Endodermal cell (in vitro differentiated cells): ENCODE measurements at places on chromosomes 12 and 14.

DNA sequence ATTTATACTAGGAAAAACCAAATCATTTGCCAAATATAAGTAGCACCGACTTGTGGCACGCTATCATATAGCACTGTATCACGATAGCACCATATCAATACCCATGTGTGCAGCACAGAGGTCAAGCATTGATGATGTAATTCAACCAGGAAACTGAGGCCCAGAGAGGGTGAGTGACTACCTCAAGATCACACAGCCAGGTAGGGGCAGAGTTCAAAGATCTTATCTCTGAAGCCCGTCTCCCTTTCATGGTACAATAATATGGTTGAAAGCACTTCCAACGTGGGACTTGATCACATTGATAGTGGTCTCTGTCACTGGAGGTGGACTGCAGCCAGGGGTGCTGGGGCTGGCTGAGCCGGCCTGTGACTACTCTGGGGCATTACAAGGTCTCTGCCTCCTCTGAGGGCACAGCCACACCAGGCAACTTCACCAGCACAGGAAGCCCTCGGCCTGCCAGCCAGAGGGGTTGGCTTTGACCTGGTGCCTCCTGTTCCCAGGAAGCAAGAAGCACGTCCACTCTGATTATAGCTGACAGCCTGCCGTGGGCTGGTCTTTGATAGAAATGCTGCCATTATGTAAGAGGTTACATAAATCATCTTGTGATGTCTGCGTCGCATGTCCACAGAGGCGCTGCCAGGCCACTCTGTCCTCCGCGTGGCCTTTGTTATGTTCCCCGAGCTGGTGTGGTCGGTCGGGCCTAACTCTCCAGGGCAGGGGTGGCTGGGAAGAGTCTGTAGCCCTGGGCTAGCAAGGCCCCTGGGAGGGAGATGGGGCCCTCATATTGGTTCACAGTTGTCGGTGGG is 5.9 kb upstream of the FAM181A start:
- no peak for DNase-seq

GRCh38 chr12:2387103-2387834 is 334.5 kb downstream of the CACNA1C start:
- DNase-seq = peak; percentile 44

- no peak for DNase-seq
Observed at GRCh38 chr12:71848212-71848611, 8.7 kb downstream of the TBC1D15 start.

- peak; percentile 88 for DNase-seq
Observed at GRCh38 chr14:64879635-64880220, at the start of gene SPTB. Gene SPTB, minus strand, starts transcription at chr14:64879907. Its CDS starts 56,813 bp downstream, at chr14:64823094.

DNA sequence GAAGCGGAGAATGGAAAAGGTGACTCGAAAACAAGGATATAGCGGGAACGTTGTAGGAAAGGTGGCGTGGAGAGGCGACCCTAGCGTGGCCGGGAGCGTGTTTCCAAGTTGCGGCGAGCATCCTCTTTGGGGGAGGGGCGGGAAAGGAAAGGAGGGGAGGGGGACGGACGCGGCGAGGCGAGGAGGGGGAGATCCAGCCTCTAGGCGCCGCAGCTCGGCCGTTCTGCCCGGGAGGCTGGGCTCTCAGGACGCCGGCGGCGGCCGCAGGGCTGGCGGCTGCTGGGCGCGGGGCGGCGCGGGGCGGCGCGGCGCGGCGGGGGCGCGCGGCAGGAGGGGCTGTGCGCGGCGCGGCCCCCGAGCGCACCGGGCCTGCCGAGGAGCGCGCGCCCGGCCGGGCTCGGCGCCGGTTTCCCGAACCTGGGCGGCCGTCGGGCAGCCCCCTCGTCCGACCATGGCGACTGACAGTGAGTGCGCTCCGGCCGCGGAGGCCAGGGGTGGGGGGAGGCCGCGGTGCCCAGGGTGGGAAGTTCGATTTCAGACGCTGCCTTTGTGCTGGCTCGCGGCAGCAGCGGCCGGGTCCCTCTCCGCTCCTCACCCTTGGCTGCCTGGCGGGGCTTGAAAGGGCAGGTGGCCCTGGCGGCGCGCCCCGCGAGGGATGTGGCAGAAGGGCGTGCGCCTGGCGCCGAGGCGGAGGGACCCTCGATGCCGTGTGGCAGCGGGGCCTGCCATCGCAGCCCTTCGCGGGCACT is 50.3 kb downstream of the SNAPC1 start:
- peak; percentile 81 for DNase-seq

DNA sequence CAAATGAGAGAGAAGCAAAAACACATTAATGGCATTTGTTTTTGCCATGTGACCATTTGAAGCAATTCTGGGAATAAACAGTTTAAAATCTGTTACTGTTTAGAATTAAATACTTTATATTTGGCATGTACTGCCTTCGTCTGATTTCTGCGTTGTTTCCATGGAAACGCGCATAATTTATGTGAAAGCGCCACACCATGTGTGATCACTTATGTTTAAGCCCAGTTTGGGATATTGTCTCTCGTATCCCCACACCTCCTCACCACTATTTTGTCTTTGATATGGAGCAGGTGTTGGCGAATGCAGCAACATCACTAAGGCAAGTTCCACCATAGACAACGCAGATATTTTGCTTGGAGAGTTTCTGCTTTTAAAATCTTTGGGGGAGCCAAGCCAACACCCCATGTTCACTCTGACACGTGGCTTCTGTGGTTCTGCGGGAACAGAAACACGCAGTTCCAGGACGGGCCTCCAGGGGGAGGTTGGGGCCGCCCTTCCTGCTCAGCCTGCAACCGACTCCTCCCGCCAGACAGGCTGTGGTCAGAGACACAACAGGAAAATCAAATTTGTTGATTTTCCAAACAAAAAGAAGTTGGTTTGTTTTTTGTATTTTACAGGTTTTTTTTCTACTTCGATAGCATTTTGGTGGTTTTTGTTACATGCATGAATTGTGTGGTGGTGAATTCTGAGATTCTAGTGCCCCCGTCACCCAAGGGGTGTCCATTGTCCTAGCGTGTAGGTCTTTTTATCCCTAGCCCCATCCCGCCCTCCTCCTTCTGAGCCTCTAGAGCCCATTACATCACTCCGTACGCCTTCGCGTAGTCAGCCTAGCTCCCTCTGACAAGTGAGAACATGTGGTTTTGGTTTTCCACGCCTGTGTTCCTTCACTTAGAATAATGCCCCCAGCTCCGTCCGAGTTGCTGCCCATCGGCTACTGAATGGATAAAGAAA is 101.9 kb upstream of the SFSWAP start:
- DNase-seq = peak; percentile 94

- DNase-seq = peak; percentile 85
Observed at GRCh38 chr14:90383731-90384542, 12.9 kb upstream of the CALM1 start.

DNA sequence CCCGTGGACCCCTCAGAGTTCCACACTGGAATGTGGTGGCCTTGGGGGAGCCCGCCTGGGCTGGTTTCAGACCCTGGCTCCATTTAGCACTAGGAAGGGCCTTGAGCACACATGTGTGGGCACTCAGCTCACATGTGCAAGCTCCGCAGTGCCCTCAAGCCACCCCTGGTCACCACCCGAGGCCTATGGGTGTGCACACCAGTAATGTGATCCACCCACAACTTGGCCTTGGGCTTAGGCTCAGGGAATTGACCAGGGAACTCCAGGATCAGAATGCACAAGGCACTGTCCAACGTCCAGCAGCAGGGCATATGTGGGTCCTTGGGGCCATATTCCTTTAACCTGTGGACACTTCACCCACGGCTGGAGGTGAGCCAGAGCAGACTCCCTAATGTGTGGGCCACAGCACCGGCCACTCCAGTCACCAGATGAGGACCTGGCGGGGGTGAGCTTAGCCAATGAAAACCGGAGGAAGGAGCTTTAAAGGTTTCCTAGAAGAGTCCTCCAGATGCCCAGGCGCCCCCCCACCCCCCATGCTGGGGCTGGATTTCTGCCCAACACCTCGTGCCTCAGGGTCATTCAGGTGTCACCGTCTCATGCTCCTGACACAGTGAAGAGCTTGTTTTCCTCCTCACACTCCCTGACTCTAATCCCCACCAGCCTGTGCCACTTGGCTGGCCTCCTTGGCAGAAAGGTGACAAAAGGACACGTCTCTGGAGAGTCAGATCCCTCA is 209.2 kb downstream of the ZFP36L1 start:
- no peak for DNase-seq

DNA sequence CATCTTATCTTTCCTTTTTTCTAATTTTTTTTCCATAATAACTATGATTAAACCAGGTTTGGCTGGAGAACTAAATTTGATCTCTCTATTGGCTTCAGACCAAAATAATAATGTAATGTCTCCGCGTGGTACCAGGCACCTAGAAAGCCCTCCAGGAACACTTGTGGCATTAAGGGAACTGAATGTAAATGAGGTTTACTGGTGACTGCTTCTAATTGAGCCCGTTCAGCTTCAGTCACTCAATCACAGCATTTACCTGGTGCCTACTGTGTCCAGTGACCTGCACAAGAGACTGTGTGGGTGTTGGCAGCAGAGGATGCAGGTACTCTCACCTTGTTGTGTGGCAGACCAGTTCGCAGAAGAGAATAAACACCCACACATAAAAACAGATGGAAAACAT is 302.5 kb downstream of the DPF3 start:
- no peak for DNase-seq

DNA sequence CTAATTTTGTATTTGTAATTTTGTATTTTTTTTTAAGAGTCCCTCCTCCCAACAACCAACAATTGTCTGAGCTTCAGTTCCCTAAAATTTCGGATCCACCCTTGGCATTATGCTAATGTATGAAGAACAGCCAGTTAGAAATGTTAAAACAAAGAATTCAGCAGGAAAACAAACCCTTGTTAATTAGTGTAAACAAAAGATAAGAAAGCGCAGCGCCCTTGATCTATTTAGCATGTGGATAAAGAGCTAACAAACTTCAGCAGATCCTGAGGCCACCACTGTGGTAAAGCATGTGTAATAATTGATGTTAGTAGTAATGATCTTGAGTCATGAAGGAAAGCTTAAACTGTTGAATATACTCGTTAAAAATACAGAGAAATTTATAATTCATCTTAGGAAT is 199.8 kb downstream of the TMX1 start:
- DNase-seq = no peak

DNA sequence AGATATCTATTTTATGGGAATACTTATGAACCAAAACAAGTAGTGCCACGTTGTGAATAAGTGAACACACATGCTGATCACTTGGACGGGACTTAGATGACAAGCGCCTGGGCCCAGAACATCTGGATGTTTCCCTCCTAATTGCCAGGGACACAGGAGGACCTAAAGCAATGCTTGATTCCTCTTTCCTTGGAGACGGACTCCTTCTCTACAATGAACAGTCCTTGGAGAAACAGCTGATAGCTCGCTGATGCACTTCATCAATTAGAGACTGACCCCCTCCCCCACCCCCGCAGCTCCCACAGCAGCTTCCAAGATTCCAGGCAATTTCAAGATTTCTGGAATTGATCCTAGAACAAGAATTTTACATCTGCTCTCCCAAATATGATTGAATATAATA is 86.4 kb downstream of the ST8SIA1 start:
- DNase-seq = no peak

DNA sequence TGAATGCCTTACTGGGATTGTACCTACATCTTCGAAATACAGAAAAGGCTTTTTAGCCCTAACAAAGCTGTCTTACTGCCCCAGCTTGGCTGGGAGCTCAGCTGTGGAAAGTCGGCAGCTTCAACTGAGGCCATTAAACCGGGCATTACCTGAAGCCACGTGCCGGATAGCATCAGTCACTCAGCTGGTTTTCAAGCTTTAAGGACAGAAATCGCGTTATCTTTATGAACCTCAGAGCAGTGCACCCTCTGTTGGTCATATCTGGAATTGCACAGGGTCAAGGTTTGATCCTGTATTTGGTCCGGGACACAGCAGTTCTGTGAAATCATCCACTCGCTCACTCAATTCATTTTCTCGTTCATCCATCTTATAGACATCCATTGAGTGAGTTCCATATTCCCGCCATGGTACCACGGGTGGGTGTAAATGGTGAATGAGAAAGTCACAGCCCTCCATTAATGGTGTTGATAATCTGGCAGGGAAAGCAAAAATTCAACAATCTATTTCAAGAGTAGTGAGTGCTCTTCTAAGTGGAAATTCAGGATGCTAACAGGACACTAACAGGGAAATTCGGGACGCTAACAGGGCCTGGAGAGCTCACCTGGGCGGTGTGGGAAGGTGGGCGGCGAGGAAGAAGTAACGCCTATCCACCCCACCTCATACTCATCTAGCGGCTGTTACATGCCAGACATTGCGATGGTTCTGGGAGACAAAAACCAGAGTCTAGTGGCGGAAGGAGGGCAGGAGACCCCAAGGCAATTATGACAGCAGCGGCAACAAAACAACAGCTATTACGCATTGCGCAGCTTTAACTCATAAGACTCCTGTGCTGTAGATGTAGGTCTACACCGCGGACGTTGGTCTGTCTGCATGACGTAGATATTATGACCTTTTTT is 60.6 kb upstream of the TCL1A start:
- peak; percentile 90 for DNase-seq

GRCh38 chr14:53180272-53181221 is 27.4 kb upstream of the DDHD1 start:
- peak; percentile 88 for DNase-seq

DNA sequence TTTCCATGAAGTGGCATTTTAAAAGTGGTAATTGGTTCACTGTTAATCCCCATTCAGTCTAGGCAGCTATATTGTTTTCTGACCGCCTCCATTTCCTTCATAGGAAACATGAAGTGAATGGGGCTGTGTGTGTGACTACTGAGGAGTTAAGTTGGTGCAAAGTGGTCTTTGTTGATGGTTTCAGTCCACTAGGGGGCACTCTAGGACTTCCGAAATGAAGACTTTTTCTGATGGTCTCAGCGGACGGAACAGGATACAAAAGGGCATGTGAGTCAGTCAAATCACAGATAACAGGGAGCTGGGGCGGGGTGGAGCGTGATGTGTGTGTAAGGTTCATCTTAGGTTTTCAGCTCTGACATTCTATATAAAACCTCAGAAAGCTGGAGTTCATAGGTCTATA is 240.1 kb upstream of the OR4E1 start:
- peak; percentile 90 for DNase-seq

DNA sequence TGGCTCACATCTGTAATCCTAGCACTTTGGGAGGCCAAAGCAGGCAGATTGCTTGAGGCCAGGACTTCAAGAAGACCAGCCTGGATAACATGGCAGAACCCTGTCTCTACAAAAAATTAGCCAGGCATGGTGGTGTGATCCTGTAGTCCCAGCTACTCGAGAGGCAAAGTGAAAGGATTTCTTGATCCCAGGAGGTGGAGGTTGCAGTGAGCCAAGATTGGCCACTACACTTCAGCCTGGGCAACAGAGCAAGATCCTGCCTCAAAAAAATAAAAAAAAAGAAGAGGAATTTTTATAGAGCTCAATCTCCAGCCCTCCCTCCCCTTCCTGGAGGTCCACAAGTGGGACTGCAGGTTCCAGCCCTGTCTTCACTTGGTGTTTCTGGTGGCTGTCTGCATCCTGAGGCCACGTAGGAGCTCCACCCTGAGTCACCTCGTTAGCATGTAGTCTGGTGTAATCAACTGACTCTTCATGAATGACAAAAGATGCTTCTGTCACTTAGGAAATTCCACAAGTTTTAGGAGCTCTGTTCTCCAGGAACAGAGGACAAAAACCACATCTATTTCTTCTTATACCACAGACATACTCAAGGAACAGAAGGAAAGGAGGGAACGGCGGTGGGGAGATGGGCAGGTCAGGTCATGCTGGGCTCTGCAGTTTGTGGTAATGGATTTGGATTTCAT is 16.2 kb downstream of the CCDC62 start:
- peak; percentile 78 for DNase-seq
